ENCODE measurements at places on chromosomes 16 and 17.
A peak's percentile ranks its signal among the peaks of the same experiment; 100 is the strongest.

- DNase-seq: no peak
These were observed 510.2 kb downstream of the CDH13 start for GRCh38 chr16:83136924-83137323.

- DNase-seq: no peak
These were observed 6.4 kb downstream of the SIAH1 start for GRCh38 chr16:48378836-48379235.

- DNase-seq: no peak
These were observed 6.1 kb downstream of the ZC3H18 start for GRCh38 chr16:88576307-88576706.

- DNase-seq: no peak
These were observed 2.9 kb downstream of the UNC119 start for GRCh38 chr17:28549236-28550132.

GRCh38 chr16:88084881-88085280, 133.6 kb downstream of the BANP start:
- no peak for DNase-seq

DNA sequence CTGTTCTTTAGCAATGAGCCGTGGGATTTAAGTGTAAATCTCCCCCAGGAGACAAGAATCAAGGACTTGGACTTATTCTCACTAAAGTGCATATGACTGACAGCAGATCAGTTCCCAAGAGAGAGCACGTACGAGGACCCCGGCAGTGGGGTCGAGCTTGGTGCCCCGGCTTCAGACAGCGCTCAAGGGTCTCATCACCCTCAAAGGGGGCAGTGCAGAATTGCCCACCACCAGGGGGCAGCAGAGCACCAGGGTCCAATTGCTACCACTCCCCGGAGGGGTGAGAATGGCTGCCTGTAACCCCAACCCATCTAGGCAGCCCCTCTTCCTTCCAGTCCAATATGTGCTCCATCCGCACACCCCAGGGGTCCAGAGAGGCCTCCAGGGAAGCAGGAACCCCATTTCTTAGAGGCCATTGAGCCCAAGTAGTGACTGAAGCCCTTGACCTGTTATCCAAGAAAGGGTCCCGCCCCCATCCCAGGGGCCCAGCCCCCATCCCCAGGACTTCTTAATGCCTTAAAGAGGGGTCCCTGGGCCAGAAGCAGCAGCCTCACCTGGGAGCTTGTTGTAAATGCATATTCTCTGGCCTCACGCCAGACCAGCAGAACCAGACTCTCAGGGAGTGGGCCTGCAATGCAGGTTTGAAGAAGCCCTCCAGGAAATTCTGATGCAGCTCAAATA, 86.1 kb downstream of the ZDHHC7 start:
- DNase-seq: no peak

GRCh38 chr17:50129728-50130558, at the start of gene SAMD14:
TSS of gene SAMD14 (minus strand) at chr17:50130160. CDS start at chr17:50124959, 5,201 bp downstream.
- DNase-seq: no peak

- DNase-seq: no peak
These were observed 284.0 kb downstream of the SEC14L1 start for GRCh38 chr17:77424585-77425344.

- no peak for DNase-seq
These were observed 4.4 kb upstream of the IRX5 start for GRCh38 chr16:54926166-54926838.

GRCh38 chr17:50157891-50158290, 7.4 kb upstream of the PPP1R9B start:
- no peak for DNase-seq

- no peak for DNase-seq
These were observed 773 bp downstream of the BLTP2 start for GRCh38 chr17:28643983-28644786.

GRCh38 chr16:81307770-81308169, 7.0 kb upstream of the GAN start:
- DNase-seq: no peak

GRCh38 chr17:37168731-37169353, 206.9 kb upstream of the C17orf78 start:
- no peak for DNase-seq

GRCh38 chr17:75059369-75060345, 12.6 kb downstream of the KCTD2 start:
- no peak for DNase-seq

DNA sequence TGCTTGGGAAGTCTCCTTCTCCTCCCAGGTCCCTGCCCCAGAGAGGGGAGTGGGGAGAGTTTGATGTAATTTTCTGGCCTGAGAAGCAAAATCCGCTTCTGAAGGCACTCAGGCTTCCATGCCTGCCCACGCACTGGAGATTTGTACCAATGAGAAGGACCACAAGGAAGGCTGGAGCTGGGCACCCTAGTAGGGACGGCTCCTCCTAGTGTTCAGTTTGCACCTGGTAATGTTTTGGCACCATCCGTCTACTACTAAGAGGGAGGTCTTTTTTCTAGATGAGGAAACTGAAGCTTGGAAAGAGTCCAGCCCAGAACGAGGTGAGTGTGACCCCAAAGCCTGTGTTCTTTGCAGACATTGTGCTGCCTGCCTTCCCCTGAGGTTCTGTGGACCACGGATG, 83.6 kb upstream of the NLRP1 start:
- DNase-seq: no peak

- peak; percentile 47 for DNase-seq
These were observed 98.9 kb downstream of the AATF start for GRCh38 chr17:37047631-37048104.

- DNase-seq: no peak
These were observed 90.9 kb downstream of the SDK2 start for GRCh38 chr17:73553311-73553710.

- DNase-seq: peak; percentile 41
These were observed 7.5 kb upstream of the TMEM170A start for GRCh38 chr16:75471723-75472633.

DNA sequence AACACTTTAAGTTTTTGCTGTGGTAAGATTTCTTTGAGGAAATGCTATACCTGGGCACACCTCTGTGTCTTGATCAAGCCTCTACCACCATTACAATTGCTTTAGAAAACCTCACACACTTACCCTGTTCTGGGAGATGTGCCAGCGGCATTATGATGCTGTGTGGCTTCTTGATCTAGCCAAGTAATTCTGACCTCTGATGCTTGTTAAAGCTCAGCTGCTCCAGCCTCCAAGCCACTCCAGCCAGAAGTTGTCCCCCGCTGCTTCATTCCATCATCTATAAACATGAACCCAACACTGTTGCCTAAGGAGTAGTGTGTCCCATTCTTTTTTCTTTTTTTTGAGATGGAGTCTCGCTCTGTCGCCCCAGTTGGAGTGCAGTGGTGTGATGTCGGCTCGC, 60.1 kb downstream of the CYLD start:
- no peak for DNase-seq

GRCh38 chr16:50154420-50154950, 1.4 kb downstream of the TENT4B start:
- no peak for DNase-seq

DNA sequence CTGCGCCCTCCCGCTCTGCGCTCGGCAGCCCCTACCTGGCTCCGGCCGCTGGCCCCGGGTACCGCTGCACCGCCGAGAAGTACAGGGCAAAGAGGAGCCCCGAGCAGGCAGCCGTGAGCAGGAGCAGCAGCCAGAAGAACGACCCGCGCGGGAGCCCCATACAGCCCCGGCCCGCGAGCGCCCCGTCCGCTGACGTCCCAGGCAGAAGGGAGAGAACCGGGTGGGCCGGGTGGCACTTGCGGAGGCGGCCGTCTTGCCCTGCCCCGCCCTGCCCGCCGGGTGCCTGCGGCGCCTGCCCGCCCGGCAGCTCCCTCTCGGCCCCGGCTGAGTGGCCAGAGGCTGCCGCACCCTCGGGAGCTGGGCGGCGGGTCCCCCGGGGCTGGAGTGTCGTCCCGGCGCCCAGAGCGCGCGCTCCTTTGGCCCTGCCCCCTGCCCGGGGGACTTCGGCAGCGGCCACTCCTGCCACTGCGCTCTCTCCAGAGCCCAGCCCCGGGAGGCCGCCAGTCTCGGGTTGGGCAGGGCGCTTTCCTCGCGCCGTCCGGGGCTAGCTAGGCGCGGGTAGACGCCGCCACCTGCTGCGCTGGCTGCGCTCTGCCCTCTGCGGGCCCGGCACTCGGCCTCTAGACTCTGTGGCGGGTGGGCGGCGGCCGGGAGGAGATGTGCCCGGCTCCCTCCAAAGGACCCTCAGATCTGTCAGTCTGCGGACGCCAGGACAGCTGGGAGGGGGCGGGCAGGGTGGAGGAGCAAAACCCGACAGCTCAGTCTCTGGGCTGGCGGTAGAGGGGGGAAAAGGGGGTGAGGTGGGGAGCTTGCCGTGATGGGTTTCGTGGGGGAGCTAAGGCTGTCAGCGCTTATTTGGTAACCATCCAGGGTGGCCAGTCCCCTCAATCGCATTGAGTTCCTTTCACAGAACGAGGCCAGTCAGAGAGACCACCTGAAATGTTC, at the start of gene ST6GALNAC2:
Gene ST6GALNAC2, minus strand, starts transcription at position 212 of the 945 bp plus-strand sequence. Its CDS starts 52 bp downstream, at position 160.
- DNase-seq: no peak

GRCh38 chr16:57042157-57043111, 49.9 kb upstream of the CPNE2 start:
- DNase-seq: no peak

All from glomerular endothelial cell (primary cell).